ENCODE measurements at places on chromosomes 6 and 20.
A peak's percentile ranks its signal among the peaks of the same experiment; 100 is the strongest.

DNA sequence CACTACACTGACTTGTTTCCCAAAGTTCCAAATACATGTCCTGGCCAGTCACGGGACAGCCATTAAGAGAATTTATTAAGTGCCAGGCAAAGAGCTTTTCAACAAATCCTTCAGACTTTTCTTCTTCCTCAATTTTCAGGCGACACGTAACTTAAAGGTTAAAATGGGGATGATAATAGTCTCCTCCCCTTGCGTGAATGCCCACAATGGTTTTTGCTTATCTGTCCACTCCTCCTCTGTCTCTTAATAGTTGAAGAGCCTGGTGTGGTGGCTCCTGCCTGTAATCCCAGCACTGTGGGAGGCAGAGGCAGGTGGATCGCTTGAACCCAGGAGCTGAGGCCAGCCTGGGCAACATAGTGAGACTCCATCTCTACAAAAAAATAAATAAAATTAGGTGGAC is 11.4 kb upstream of the PARD6B start:
- no peak for DNase-seq

DNA sequence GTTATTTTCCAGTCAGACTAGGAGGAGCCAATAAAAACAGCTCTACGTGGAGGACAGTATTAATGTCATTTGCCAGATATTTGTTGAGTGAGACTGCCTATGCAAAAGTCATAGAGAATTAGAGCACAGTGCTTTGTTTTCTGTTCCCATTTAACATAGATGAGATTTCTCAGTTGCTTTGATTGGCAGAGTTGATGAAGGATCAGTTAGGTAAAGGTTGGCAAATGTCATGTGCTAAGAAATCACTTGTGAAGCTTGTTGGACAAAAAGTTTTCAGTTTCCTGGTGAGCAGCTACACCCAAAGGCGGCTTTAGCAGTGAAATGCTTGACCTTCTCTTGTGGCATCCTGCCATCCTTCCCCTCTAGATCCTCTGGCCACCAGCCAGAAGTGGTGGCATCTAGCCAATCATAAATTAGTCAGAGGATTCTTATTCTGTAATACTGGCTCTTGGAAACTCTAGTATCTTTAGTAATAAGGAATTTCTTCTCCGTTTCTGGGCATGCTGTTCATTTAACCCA is 37.0 kb downstream of the BCKDHB start:
- DNase-seq = peak; percentile 86

GRCh38 chr6:13924146-13924948 is 405 bp upstream of the RNF182 start:
- DNase-seq = peak; percentile 44

DNA sequence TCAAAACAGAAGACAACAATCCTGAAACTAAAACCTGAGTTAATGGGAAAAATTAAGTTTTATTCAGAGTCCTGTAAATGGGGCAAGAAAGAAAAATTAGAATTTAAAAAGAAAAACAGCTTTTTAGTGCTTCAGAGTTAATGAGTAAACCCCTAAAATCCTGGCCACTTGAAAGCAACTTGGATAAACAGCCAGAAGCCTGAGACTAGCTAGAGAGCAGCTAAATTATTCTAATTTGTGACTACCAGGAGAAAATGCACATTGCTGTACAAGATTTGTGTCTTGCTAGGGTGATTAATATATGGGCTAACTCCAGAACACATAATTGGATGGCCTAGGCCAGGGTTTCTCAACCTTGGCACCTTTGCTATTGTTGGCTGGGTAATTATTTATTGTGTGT is 62.4 kb upstream of the ARG1 start:
- DNase-seq = no peak

GRCh38 chr6:3088446-3088845 is 20.2 kb downstream of the RIPK1 start:
- DNase-seq = no peak

DNA sequence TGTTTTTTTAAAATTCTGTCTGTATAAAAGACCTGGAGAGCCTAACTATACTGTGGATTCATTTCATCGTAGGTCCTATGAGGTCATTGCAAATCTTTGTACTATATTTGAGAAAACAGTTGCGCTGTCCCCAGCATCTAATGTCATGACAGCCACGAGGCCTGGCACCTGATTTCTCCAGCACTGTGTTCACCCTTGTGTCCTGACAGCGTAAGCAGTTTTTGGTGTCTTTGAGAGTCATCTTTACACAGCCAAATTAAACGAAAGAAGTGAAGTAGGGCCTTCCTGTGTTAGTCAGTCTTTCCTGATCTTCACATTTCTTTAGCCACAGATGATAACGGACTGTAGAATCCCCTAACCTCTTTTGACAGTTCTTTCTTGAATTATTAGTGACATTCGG is 70.6 kb upstream of the PHACTR2 start:
- DNase-seq = no peak

- DNase-seq = peak; percentile 49
These were observed 724 bp downstream of the CDKN1A start for GRCh38 chr6:36679043-36679833.

DNA sequence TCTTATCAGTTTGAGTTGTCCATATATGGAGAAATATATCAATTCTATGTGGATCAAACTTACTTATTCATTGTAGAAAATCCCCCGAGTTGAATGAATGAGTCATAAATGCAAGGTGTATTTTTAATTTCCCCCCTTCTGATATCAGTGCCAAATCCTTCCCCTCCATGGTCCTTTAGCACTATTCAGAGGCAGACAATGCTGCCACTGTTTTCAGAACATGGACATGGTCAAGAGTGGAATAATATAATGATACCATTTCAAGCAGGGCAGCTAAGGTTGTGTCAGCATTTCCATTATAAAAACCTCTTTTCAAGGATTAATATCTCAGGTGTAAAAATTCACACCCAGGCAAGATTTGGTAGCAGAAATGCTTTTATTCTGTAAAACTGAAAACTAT is 244.0 kb downstream of the FOXC1 start:
- no peak for DNase-seq

GRCh38 chr6:45541934-45542333 is 164.2 kb upstream of the SUPT3H start:
- no peak for DNase-seq

DNA sequence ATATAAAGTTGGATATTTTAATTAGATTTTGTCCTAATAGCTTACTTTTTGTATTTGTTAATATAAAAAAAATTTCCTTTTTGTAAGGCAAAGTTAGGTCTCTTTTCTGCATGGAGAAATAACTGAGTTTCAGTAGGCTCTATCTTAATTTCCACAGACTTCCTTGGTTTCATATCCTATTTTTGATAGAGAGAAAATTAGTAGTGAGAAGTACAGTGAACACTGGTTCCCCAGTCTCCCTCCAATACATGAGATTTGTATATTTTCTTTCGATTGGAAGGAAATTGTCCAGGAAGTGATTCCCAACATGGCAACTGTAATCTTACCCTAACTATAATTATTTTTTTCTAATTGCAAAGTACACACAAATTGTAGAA is 26.4 kb downstream of the TRIM27 start:
- no peak for DNase-seq

GRCh38 chr6:24743944-24744335 is 25.0 kb upstream of the C6orf62 start:
- DNase-seq = no peak

DNA sequence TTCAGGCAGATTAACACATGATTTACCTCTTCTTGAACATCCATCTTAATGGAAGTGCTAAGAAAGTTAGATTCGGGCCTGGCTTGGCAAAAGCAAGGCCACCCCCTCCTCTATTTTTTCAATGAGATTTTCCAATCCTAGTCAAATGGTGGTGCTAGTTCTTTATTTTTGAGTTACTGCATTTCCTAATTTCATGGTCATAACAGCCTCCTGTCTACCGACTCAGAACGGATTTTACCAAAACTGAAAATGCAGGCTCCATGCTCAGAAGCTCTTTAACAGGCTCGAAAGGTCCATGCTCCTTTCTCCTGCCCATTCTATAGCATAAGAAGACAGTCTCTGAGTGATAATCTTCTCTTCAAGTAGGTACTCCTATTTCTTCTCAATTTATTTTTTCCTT is 117.2 kb upstream of the ESR1 start:
- DNase-seq = no peak

- no peak for DNase-seq
These were observed 12.4 kb downstream of the KIAA1755 start for GRCh38 chr20:38248133-38248532.

DNA sequence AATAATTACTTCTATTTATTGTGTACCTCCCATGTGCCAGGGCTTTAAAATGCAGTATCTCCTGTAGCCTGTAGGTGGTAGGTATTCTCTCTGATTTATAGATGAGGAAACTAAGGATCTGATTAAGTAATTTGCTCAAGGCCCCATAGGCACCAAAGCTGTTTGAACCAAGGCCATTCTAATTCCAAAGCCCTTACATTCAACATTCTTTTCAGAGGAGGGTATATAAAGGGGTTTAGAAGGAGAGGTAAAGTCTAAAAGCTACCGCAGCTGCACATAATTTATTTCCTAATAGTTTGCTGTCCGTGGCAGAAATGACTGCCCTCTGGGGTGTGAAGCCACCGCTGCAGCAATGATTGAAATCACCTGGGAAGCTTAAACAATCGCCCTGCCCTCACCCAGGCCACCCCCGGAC is 95.0 kb upstream of the FAM8A1 start:
- peak; percentile 15 for DNase-seq

DNA sequence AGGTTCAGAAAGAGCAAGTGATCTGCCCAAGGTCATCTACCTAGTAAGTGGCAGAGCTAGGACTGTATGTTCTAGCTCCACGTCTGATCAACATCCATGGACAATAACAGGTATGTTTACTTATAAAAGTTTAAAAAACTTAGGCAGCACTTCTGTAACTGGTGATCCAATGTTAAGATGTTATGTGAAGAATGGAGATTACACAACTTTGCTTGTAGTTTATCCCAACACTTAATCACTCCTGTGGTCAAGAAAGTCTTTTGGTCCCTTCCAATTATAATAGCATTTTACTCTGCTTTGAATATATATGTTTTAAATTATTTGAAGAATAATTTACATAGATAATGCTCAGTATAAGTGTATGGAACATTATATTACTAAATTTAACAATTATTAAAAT is 4.8 kb downstream of the FBXO30 start:
- DNase-seq = peak; percentile 42

- no peak for DNase-seq
These were observed 103.5 kb downstream of the CD24 start for GRCh38 chr6:106870824-106871717.

DNA sequence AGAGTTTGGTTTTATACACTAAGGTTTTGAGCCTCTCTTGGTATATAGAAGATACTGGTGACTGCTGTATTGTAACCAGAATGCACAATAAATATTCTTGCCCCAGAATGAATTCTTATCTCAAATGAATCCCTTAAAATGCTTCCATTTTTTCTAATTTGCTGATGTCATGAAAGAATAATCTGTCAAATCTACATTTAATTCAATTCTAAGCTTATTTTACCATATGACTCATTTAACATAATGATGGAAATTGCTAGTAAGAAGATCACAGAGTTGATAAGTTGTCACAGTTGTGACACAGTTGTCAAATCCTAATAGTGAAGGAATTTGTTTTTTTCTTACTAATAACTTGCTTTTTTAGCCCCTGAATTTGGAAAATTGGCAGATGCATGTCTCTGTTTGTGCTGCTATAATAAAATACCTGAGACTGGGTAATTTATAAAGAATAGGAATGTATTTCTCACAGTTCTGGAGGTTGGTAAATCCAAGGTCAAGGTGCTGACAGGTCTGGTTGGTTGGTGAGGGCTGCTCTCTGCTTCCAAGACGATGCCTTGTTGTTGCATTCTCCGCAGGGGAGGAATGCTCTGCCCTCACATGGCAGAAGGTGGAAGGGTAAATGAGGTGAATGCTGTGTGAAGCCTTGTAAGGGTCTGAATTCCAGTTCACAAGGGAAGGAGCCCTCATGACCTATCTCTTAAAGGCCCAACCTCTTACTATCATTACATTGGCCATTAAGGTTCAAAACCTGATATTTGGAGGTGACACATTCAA is 4.7 kb downstream of the ECT2L start:
- no peak for DNase-seq

GRCh38 chr20:41279546-41280225 is 37.8 kb downstream of the ZHX3 start:
- DNase-seq = no peak

GRCh38 chr6:156955494-156956183 is 178.5 kb downstream of the ARID1B start:
- DNase-seq = no peak

- DNase-seq = peak; percentile 73
These were observed 115.7 kb downstream of the OGFRL1 start for GRCh38 chr6:71404145-71404966.

GRCh38 chr6:26388014-26388413 is 5.1 kb downstream of the BTN2A2 start:
- DNase-seq = no peak

- DNase-seq = no peak
These were observed 9.1 kb upstream of the TAGAP start for GRCh38 chr6:159053781-159054398.

DNA sequence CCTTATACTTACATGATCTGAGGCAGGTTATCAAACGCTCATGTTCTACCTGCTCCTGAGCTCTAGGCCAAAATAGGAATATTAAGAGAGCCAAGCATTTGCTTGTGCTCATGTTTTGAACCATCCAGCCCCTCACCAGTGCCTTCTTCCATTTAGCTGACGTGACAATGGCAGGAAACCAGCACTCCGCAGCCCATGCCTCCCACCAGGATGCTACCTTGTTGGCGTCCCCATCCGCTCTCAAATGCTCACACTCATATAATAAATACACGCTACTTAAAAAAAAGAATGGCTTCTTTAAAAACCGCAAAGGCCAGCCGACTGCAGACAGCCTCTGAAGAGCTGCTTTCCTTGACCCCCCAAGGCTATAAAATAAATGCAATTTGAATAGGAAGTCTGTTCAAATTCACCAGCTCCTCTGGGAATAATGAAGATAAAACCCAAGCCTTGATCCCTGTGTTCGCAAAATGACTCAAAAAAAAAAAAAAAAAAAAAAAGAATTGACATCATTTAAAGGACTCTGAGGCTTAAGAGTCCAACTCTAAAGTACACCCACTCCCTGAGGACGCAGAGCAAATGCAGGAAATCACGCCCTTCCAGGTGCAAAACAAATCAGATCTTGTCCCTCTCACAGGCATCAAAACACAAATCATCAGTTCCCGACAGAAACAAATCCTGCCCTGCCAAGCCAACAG is 29.0 kb downstream of the RNASET2 start:
- DNase-seq = no peak

GRCh38 chr6:75204959-75205775 is 686 bp downstream of the COL12A1 start:
- peak; percentile 70 for DNase-seq

DNA sequence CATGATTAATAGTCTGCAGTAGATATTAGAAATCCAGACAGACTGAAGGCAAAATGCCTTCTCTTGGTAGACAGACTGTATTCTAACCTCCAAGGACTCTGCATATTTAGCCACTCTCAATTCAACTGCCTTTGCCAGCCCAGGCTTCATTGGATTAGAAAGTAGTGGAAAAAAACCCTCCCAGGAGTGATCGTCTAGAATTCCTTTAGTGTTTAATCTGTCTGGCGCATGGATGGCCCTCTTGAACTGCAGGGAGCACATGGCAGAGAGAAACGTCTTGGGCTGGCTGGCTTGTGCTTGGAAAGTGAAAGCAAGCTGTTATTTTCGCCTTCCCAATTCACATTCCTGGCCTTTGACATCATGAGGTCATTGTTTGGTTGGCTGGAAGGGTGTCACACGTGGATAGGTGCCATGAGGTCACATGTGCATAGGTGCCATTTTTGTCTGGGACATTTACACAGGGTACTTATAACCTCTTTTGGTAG is 30.9 kb upstream of the NEDD9 start:
- peak; percentile 46 for DNase-seq

Data from HFFc6 (cell line).